ENCODE measurements at places on chromosomes 3 and 15. TPM values are rescaled to one million over a fixed set of nuclear protein-coding genes. Genes with fewer than 3 reads are reported as not detected.

Gene STRIT1
- not detected for total RNA-seq

Gene WNT5A
- total RNA-seq = 4.4 TPM

Gene PPP1R14D
- not detected for total RNA-seq

Gene TYRO3
- total RNA-seq = 4.3 TPM

Gene ARL14
- total RNA-seq = not detected

Gene BOC
- total RNA-seq = 8.7 TPM

Gene SLC30A4
- total RNA-seq = 9.5 TPM

Gene RAD54L2
- total RNA-seq = 13.5 TPM

Gene MEX3B
- total RNA-seq = 6.1 TPM

Gene TIMP4
- total RNA-seq = 5.1 TPM

Gene KLF15
- 3.6 TPM for total RNA-seq

Gene ANKRD63
- total RNA-seq = not detected

Gene PRICKLE2
- 59.9 TPM for total RNA-seq

Gene KIF23
- 9.7 TPM for total RNA-seq

Gene FANCD2OS
- not detected for total RNA-seq

Gene PLSCR2
- not detected for total RNA-seq

Gene CYP1A2
- not detected for total RNA-seq

Gene HRG
- under 0.01 TPM for total RNA-seq

Gene DIS3L
- 26.7 TPM for total RNA-seq

Gene BTLA
- total RNA-seq = under 0.01 TPM

Gene SACM1L
- total RNA-seq = 33.9 TPM

Gene HESX1
- total RNA-seq = 0.65 TPM

Gene DTX3L
- total RNA-seq = 12.1 TPM

Gene ACKR4
- 1.4 TPM for total RNA-seq

Gene RTP3
- total RNA-seq = not detected

Gene PROS1
- 19.2 TPM for total RNA-seq

Gene CTSH
- 7.5 TPM for total RNA-seq

Gene DCLK3
- under 0.01 TPM for total RNA-seq

Gene IL5RA
- not detected for total RNA-seq

Gene MCTP2
- 8.7 TPM for total RNA-seq

Gene SLC49A4
- 15.2 TPM for total RNA-seq

Gene COMMD4
- total RNA-seq = 66.2 TPM

Gene CYP1A1
- total RNA-seq = 0.71 TPM

Gene CAMK2N2
- total RNA-seq = 0.14 TPM

Gene TF
- total RNA-seq = 0.28 TPM

Gene RABL3
- total RNA-seq = 18.8 TPM

Gene CLDN16
- under 0.01 TPM for total RNA-seq

Gene PLA2G4D
- not detected for total RNA-seq

Gene EFCAB12
- 0.09 TPM for total RNA-seq

Gene GCNT3
- total RNA-seq = 0.14 TPM

Gene EIF4A2
- 564 TPM for total RNA-seq

Gene CCDC71
- total RNA-seq = 16.2 TPM

Gene TMC3
- total RNA-seq = not detected

Gene FILIP1L
- 74.7 TPM for total RNA-seq
